Cardiac fibroblast (primary cell): ENCODE measurements at places on chromosomes 11 and 22.

DNA sequence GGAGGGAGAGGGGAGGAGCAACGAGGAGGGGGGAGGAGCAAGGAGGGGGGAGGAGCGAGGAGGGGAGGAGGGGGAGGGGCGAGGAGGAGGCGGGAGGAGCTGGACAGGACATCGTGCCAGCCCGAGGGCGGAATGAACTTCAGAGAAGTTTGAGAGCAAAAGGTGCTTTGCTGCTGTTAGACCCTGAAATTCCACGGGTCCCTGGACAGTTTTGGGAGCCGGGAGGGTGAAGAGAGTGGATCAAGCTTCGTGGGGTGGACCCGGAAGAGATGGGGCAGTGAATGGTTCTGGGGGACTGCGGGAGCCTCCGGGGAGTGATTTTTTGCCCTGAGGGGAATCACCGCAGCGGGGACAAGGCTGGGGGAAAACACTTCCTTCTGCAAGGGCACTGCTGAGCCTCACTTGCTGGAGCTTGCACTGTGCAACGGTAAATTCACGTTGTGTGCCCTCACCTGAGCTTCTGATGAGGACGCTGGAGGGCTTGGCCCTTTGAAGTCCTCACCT, 10.7 kb upstream of the NLRP6 start:
- DNase-seq = no peak

- peak; percentile 8 for DNase-seq
Observed at GRCh38 chr11:125211191-125211947, 46.8 kb downstream of the PKNOX2 start.

DNA sequence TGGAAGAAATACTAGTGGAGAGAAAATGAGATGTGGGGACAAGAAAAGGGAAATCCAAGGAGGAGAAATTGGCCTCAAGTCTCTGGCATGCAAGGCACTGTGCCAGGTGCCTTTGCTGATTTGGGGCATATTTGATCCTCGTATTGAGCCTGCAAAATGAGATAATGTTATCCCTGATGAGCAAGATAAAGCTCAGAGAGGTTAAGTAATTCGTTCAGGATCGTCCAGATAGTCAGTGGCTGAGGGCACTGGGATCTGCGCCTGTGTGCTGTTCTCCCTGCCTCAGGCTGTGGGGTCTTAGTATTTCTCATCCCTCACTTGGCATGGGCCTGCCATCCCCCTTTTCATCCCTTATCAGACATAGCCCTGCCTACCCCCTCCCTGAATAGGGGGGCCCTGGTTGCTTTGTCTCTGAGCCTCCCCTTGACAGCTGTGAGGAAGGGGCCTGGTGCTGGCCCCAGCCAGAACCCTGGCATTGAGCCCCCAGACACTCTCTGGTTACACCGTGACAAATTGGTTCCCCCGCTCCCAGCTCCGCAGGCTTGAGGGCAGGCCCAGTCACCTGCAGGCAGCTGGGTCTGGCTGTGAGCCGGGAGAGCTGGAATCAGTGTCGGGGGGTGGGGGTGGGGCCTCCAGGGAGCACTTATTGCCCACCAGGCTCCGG, 85.7 kb downstream of the NECTIN1 start:
- DNase-seq = no peak

- no peak for DNase-seq
Observed at GRCh38 chr22:29706486-29706885, 13.3 kb upstream of the CABP7 start.

DNA sequence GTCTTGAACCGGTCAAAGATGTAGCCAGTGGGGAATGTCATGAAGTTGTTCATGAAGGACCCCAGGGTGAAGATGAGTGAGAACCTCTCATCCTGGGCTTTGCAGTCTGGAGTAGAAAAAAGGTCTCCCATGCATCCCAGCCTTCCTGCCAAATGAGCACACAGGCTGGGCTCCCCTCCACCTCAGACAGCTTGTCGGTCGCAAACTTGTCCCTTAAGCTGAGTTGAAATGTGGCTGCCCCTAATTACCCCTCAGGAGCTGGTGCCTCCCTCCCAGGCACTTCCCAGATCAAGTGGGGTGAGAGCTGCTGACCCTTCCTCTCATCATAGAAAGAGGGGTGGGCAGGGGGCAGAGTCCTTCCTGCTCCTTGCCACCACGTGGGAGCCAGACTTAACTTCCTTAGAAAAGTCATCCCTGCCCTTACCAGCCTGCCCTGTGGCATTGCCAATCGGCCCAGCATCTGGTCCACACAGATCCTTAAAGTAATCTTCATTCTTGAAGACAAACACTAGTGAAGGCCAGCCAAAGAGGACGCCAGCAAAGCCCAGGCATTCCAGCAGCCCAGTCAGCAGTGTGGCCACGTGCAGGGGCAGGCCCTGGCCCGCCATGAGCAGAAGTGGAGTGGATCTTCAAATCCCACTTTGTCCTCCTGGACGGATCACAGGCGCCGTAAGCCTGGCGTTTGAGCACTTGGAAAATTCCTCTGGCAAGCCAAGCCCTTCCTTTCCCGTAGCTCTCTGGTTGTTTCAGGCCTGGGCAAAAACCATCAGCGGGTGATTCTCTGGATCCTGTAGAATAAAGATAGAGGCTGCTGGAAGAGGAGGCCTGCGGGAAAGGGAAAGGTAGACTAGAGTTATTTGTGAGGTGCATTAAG, 1.1 kb downstream of the SLC43A3 start:
- DNase-seq = peak; percentile 63

- DNase-seq = peak; percentile 12
Observed at GRCh38 chr11:61037441-61038093, 64.7 kb upstream of the CD5 start.

DNA sequence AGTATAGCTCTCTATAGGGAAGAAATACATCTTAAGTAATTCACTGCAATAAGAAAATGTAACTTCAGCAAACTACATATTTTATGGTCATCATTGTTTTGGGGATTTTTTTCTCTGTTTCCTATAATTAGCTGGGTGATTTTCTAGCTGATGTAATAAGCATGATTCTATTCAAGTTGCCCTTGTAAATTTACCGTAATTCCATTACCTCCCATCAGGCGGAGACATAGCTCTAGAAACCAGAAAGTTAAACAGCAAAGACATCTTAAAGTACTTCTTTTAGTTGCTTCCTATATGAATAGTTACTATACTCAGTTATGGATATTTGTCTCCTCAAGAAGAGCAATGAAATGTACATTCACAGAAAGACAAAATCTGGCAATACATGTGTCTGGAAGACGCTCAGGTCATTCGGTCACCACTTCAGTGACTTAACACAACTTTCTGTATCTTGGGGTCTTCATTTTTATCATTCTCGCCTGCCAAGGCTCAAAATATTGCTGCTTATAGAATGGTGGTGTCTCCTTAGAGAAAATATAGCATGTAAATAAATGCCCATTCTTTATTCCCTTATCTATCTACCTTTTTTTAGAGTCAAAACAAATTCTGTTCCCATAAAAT, 239.9 kb upstream of the ZC3H12C start:
- peak; percentile 91 for DNase-seq

DNA sequence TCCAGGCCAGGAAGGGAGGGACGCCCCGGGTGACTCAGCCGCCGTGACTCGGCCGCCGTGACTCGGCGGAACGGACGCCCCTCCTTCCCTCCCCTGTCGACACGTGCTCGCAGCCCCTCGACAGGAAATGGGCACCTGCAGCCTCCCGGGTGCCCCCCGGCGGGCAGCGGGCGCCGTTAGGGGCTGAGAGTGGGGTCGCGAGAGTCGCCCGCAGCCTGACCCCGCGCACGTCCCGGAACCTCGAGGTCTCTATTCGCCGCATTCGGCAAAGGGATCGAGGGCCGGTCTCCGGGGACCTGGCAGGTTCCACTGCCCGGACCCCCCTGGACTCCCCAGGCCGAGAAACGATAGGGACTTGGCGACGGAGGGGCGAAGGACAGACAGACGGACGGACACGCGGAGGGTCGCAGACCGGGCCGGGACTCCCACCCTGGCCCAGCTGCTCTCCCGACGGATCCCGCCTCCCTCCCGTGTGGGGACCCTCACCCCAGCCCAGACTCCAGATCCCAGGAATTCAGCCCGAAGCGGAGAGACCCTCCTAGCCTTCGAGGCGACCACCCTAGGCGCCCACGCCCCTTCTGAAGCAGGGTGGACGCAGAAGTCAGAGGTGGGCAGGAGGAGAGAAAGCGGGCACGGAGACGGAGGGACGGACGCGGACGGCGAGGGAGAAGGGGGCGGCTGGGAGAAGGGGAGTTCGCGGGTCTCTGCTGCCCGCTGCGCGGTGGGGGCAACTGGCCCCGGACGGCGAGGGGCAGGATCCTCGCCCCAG, 648 bp downstream of the FOSL1 start:
- peak; percentile 76 for DNase-seq

- DNase-seq = no peak
Observed at GRCh38 chr11:27626269-27626937, 73.9 kb downstream of the BDNF start.

GRCh38 chr22:31652911-31653684, 8.9 kb downstream of the PISD start:
- DNase-seq = no peak
